Spleen (tissue), 13 donors: ENCODE measurements at places on chromosomes 2 and 18.
A peak's percentile ranks its signal among the peaks of the same experiment; 100 is the strongest.

GRCh38 chr2:236078297-236079255 lies 89.6 kb downstream of the GBX2 start:
- no peak for DNase-seq

- no peak for DNase-seq
Observed at GRCh38 chr18:46939337-46939963, 22.0 kb downstream of the KATNAL2 start.

DNA sequence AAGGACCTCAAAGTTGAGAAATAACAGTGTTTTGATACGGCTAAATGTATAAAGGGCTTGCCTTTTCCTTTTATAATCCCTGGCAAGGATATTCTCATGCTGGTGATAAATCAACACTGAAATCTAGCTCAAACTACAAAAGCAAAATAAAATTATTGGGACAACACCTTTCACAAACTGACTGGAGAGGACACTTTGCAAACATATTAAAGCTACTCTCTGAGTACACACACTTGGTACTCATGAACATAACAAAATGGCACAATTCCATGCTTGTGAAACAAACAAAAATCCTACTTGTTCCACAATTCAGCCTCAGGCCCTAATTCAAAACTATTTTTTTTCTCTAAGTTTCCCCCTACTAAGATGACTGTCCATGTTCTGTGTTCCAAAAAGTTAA lies 305.8 kb downstream of the ETAA1 start:
- DNase-seq: no peak

DNA sequence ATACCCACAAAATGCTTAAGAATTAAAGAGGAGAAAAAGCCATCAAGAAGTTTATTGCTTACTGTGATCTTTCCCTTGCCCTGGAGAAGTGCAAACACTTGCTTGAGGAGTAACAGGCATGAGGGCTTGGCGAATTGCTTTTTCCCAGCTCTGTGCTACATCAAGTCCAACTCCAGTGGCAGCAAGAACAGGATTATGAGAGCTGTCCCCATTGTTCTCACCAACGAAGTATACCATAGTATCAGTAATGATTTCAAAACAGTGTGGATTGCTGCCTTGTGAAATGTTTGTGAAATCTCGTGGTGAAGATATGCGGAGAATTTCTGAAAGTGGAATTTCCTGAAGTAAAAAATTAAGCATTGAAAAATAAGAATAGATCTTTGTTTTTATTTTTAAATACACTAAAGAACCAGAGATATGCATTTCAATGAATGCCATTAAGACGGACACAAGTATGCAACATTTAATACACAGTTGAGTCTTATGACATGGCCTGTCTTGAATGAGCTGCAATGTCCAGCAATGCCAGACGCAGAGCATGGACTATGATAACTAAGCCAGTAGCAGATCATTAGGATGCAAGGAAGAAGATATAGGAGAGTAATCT lies 43.0 kb downstream of the NDUFAF7 start:
- no peak for DNase-seq

DNA sequence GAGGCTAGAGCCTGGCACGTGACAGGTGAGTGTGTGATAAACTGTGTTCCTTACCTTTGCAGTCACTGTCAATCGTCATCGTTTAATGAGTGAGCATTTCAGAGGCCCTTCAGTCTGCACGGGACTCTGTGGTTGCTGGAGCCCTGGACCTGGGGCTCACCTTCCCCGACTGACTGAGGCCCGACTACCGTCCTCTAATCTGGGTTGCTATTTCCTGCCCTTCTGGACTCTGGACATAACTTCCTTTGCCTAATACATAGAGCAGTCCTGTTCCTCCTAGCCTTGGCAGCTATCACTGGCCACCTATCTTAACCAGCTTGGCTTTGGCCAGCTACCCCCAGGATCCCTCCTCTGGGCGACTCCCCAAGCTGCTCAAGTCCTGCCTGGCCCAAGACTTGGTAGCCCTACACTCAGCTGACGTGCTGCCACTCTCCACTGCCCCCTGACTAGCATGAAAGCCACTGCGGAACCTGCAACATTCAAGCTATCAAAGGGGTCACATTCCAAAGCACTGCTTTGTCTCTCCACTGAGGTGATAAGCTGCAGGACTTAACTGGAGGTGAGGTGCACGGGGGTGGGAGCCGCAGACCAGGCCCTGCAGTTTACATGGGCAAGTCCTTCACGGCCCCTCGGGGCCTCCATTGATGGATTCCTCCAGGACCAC lies 11.1 kb upstream of the RAB17 start:
- no peak for DNase-seq

DNA sequence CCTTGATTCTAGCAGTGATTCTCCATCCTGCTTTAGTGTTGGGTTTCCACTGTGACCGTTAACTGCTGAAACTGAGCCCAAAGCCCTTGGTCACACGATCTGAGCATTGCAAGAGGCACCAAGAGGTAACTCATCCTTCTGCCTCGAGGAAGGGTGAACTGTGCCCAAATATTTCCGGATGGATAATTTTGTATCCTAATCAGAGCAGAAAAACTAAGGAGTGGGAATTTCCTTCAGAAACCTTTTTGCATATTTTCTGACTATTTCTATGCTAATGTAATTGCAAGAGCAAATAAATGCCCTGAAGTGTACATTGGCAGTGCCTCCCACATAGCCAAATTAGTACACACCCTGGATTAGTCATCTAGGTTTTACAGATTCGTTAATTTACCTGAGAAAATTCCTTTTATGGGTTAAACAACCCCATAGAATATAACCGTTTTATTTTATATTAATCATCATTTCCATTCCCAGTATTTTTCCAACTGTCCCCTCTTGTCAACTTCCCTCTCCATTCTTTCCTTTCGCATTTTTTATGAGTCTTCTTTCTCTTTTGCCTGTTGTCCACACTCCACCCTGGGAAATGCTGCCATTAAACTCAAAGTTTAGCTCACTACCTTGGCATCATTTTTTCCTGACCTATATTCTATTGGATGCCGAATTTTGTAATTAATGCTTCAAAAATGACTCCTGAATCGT lies 31.7 kb upstream of the COBLL1 start:
- no peak for DNase-seq

GRCh38 chr18:36394486-36394885 lies 97.0 kb downstream of the FHOD3 start:
- DNase-seq: no peak

GRCh38 chr2:117436697-117437096 lies 377.8 kb upstream of the DDX18 start:
- no peak for DNase-seq

DNA sequence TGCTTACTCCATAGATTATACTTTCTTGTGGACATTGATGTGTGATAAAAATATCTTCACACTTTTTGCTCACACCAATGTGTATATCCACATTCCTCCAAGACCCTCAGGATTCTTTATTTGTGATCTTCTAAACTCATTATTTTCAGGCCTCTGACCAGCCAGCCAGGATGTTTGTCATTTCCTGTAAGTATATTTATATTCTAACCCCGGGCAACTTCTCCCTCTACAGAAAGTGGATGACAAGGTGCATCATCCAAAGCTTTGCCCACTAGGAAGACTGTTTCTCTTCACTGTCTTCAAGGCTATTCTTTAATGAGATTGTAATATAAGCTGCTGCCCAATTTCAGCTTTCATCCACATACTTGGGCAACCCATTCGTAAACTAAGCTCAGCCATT lies 3.6 kb upstream of the CWC22 start:
- DNase-seq: no peak

DNA sequence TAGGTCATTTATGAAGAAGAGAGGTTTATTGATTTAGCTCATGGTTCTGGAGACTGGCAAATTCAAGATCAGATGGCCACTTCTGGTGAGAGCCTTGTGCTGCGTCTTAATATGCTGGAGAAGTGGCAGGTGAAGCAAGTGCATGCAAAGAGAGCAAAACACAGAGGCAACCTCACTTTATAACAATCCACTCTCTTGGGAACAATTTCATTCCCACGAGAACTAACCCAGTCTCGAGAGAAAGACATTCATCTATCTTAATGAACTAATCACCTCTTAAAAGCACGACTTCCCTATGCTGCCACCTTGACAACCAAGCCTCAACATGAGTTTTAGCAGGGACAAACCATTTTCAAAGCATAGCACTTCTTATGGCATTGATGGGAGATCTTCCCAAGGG lies 186.5 kb upstream of the RASGRP3 start:
- DNase-seq: no peak

DNA sequence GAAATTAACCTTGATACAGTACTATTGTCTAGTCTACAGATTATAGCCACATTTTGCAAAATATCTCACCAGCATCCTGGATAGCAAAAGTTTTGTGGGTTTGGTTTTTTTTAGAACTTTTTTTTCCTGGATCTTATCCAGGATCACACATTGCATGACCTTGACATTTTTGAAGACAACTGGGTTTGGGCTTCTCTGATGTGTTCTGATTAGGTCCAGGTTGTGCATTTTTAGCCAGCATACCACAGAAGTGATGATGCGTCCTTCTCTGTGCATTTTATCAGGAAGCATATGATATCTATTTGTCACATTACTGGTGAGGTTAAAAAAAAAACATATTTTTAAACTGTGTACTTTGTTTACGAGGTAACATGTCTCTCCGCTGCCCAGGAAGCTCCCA lies 221.0 kb upstream of the OSR1 start:
- DNase-seq: no peak

GRCh38 chr18:79942786-79943607 lies 8.5 kb downstream of the SLC66A2 start:
- peak; percentile 68 for DNase-seq

DNA sequence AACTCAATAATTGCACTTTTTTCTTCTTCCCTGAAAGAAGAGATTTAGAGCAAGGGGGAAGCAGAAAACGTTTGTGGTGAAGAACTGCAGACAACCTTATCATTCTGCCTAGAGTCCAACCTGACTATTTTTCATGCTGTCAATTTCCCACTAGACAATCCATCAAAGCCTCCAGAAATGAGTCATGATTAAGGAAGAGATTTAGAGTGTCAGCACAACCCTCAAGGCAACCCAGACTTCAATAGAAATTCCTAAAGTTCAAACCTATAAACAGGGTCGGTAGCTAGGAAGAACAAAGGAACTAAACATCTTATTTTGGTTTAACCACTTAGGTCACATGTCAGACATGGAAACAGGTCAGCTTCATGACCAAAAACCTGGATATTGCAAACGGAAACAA lies 86.9 kb downstream of the SLC25A12 start:
- no peak for DNase-seq

- no peak for DNase-seq
Observed at GRCh38 chr2:23002234-23002633, 382.7 kb upstream of the KLHL29 start.

DNA sequence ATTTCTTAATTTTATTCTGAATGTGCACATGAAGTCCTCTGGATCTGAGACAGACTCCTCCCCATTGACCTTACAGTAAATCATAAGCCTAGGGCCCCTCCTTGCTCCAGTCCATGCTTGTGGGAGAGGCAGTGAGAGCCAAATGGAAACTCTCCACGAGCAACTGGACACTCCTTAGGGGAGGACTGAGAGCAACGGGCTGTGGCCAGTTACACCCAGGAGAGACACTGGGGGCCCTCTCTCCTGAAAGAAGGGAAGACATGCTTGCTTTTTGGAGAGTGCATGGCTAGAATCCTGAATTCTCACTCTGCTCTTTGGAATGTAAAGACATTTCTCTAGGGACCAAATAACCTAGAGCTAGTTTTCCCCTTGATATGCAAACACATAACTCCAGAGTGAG lies 49.0 kb upstream of the BIN1 start:
- DNase-seq: no peak

GRCh38 chr2:98607741-98608115 lies 584 bp downstream of the COA5 start:
- DNase-seq: no peak

GRCh38 chr2:10331027-10331701 lies 28.5 kb downstream of the HPCAL1 start:
- peak; percentile 94 for DNase-seq

GRCh38 chr2:192546565-192546964 lies 351.8 kb upstream of the TMEFF2 start:
- DNase-seq: no peak

DNA sequence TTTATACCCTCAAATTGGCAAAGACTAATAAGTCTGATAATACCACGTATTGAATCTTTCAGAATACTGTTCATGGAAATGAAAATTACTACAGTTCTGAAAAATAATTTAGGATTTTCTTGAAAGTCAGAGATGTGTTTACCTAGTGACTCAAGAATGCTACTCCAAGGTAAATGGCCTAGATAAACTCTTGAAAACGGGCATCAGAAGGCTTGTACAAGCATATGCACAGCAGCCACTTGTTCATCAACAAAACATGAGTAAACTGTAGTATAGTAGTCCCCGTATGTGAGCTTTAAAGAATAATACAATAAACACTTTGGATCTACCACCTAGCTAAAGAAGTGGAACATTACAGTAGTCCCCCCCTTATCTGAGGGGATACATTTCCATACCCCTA lies 157.5 kb downstream of the THADA start:
- DNase-seq: no peak

- no peak for DNase-seq
Observed at GRCh38 chr2:173982918-173983317, 17.7 kb upstream of the SP3 start.

- DNase-seq: no peak
Observed at GRCh38 chr2:157058161-157058560, 199.3 kb upstream of the GALNT5 start.

DNA sequence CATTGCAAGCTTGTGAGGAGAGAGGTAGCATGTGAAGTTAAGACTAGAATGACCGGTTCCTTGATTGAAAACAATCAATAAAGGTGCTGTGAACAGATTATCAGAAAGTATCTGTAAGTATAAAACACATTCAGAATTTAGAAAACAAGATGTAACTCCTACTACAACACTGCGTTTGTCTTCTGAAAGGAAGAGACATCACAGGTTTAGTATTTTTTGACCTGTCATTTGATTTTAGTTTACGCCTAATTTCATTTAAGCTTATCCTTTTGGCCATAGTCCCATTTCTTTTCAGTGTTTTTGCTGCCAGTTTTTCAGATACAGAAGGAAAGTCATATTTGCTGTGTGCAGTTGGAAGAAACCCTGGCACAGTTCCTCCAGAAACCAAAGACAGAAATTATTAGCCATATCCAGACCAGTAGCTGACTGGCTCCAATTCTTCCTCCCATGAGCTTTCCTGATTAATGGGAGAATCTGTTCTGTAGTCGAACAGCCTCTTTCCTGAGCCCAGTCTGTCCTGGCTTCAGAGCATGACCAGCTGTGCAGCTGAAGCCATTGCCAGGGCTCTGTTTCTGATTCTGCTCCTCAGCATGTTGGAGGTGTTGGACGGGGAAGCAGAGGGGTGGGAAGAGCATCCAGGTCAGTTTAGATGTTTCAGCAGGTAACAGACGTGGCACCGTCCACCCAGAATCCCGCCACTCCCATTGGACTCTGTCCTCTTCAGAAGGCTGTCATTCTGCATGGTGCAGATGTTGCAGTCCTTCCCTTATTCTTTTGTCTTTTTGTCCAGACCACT lies 61.0 kb downstream of the CRIM1 start:
- DNase-seq: no peak

DNA sequence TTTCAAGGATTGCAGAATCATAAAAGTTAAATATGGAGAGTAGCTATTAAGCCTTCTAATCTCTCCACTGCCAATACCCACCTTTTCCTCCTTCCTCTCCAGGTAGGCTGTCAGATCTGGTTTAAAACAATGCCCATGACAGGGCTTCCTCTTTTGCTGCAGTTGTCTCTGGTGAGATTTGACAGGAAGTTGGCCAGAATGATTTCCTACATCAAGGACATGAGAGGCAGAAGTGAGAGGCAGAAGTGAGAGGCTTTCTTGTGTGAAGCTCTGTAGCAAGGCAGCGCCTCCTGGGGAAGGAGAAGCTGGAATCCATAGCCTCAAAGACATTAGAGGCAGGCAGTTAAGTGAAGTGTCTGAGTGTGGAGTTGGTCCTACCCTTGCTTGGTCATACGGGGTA lies 385.7 kb downstream of the HRH4 start:
- no peak for DNase-seq

- DNase-seq: peak; percentile 77
Observed at GRCh38 chr2:26561918-26562810, 79.0 kb downstream of the CIB4 start.
